Karpas-422 (cell line): ENCODE measurements at places on chromosomes 6 and 20. TPM values are rescaled to one million over a fixed set of nuclear protein-coding genes. Genes with fewer than 3 reads are reported as not detected.

Gene NRN1
- 6.3 and 7.9 TPM in 2 replicates for total RNA-seq

DNA sequence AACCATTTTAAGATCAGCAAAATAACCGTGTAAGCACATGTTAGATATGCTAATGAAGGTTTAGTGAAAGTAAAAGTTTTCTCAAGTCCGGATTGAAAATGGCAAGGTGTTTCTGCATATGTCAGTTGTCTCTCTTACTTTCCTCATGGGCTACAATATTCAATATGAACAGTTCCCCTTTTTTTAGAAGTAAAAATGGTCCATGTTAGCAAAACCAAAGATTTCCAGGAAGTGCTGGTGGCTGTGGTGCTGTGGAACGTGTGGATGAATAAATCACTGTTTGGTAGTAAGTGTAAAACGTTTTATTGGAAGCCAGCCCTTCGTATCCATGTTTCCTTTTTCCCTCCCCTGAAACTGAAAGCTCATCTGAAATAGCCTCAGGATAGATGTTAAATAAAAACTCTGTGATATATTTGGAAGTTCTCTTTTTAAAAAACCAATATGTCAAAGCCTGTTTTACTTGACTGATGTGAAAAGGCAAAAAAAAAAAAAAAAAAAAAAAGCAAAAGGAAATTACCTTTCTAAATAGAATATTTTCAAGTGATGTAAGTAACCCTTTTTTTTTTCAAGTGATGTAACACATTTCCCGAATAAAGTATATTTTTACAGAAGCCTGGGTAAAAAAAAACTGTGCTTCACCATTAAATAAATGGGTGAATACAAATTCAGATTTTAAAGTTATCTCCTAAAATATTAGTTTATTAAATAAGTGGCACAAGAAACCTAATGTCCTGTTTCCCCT lies 41.9 kb downstream of the PLEKHG1 start:
- peak; percentile 80 for DNase-seq

Gene NAPB
- 32.6 and 35.1 TPM in 2 replicates for total RNA-seq

Gene OPN5
- not detected in 2 replicates for total RNA-seq

Gene SLC25A27
- 167 and 178 TPM in 2 replicates for total RNA-seq

Gene GJA1
- total RNA-seq = not detected in 2 replicates

GRCh38 chr6:147057705-147058342 lies 146.4 kb upstream of the STXBP5 start:
- no peak for DNase-seq

GRCh38 chr6:88919032-88919431 lies 44.4 kb downstream of the RNGTT start:
- peak; percentile 49 for DNase-seq

- no peak for DNase-seq
These were observed 667 bp downstream of the CAP2 start for GRCh38 chr6:17393892-17394631.

GRCh38 chr6:154624038-154624599 lies 109.1 kb upstream of the SCAF8 start:
- DNase-seq = no peak

GRCh38 chr6:139152892-139153271 lies 18.0 kb downstream of the HECA start:
- no peak for DNase-seq

GRCh38 chr6:6560909-6561308 lies 27.6 kb upstream of the LY86 start:
- DNase-seq = no peak
